ENCODE measurements at places on chromosomes 1 and 21.
A peak's percentile ranks its signal among the peaks of the same experiment; 100 is the strongest.

- no peak for DNase-seq
Observed at GRCh38 chr1:7303554-7304317, 467.4 kb upstream of the VAMP3 start.

- no peak for DNase-seq
Observed at GRCh38 chr21:44779417-44780136, 22.0 kb downstream of the UBE2G2 start.

DNA sequence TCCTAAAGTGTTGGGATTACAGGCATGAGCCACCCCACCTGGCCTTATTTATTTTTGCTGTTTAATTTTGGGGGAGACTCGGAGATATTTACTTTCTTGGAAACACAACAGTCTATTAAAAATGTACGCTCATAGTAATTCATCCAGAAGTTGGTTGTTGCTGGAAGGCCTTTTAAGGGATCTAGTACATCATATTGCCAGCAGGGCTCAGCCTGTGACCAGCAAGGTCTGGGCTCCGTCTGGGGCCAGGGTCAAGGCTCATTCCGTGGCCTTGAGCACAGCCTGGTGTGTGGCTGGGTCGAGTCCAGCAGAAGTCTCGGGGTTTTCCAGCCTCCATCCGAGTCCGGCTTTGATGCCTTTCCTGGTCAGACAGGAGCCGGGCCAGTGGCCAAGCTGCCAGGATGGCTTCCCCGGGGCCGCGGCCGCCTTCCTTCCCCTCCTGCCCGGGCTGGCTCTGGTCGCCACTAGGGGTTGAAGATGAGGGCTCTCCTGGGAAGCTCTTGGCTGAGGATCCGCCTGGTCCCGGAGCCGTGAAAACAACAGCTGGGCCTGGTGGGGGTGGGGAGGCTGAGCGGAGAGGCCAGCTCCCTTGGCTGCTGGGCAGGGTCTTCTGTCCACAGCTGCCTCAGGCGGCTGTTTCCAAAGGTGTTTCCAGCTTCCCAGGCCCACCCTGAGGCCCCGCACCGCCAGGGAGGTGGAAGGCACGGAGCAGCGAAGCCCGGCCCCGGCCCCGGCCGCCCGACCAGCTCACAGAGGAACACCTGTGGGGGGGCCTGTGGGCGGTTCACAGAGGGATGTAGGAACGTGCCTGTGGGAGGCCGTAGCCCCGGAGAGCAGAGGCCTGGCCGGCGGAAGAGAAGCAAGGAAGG lies 5.1 kb upstream of the VWA1 start:
- DNase-seq, result peak; percentile 50

DNA sequence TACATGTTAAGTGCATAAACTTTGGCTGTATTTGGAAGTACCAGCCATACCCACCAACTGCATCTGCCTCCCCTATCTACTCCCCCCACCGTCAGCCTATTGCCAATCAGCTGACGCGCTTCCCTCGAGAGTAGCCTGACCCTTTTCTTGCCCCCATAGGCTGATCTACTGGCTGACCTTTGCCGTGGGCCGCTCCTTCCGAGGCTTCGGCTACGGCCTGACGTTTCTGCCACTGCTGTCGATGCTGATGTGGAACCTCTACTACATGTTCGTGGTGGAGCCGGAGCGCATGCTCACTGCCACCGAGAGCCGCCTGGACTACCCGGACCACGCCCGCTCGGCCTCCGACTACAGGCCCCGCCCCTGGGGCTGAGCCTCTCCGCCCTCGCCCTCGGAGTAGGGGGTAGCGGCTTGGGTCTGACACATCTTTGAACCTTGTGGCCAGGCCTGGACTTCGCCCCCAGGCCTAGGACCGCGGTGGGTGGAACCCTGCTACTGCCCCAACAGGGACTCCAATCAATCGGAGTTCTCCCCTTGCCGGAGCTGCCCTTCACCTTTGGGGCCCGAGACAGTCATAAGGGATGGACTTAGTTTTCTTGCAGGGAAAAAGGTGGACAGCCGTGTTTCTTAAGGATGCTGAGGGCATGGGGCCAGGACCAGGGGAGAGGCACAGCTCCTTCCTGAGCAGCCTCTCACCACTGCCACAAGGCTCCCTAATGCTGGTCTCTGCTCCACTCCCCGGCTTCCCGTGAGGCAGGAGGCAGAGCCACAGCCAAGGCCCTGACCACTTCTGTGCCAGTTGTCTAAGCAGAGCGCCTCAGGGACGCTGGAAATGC lies 4.0 kb downstream of the GLMP start:
- DNase-seq, result peak; percentile 72

DNA sequence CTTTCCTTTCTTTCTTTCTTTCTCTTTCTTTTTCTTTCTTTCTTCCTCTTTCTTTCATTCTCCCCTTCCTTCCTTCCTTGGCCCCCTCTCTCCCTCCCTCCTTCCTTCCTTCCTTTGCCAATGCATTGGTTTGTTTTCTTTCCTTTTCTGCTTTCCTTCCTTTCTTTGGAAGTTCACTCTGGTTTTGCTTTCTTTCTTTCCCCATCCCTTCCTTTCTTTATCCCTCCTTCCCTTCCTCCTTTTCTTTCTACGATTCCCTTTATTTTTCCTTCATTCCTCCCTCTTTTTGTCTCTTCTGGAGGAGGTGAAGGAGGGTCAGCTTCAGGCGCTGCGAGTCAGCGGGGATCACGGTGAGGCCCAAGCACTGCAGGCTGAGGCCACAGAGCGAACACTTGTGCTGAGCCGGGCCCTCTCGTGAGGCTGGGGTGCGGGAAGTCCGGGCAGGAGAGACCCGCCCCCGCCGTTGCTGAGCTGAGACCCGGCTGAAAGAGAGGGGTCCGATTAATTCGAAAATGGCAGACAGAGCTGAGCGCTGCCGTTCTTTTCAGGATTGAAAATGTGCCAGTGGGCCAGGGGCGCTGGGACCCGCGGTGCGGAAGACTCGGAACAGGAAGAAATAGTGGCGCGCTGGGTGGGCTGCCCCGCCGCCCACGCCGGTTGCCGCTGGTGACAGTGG lies 1.5 kb downstream of the SIM2 start:
- no peak for DNase-seq

GRCh38 chr1:208146650-208147049 lies 97.5 kb downstream of the PLXNA2 start:
- no peak for DNase-seq

DNA sequence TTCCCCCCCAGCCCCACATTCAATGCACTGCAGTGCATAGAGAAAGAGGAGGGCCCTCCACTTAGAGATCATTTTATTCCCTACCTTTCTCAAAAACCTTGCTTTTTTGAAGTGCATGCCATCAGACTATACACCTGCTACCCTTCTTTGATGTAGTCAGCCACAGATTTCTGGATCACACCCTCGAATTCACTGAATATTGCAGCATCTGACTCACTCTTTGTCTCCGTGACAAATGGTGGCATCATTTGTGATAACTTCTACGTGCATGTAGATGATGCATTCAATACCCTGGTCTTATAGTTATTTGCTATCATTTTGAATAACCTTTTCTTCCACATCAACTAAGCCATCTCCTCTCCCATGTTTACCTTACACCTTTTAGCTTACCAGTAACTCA lies 310.3 kb upstream of the SGIP1 start:
- DNase-seq, result no peak

DNA sequence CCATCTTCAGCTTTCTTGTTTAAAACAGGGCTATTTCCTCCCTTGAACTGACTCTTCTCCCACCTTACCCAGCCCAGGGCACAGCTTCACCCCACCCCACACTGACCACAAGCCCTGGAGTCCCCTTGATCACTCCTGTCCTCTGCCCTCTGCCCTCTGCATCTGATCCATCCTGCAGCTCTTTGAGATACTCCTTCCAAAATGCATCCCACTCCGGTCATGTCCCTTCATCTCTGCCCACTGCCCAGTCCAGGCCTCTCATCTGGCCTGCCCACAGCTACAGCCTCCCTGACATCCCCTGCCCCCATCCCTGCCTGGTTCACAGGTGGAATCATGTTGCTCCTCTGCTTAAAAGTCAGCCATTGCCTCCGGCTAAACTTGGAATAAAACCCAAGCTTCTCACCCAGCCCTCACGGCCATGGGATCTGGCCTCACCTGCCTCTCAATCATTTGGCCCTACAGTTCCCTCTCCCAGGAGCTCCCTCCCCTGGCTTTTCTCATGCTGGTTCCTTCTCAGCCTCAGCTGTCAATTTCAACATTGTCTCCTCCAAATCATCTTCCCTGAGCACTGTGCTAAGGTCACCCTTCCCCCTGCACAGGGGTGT lies 202.0 kb downstream of the MATN1 start:
- DNase-seq, result no peak

DNA sequence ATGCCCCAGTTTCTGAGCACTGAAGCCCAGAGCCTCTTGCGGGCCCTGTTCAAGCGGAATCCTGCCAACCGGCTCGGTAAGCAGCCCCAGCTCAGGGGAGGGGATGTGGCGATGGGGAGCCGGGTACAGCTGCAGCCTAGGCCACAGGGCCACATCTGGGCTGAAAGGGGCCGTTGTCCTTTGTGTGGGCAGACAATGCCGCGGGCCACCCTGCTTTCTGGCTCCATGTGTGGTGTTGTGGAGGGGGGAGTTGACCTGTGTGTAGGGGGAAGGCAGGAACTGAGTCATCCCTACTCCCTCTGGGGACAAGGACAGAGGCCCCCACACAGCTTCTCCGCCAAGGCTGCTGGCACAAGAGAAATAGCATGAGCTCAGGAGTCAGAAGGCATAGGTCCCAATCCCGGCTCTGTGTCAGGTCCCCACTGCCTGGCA lies 26.0 kb downstream of the RPS6KA1 start:
- no peak for DNase-seq

GRCh38 chr1:29122682-29123052 lies 1.0 kb downstream of the TMEM200B start:
- peak; percentile 67 for DNase-seq

DNA sequence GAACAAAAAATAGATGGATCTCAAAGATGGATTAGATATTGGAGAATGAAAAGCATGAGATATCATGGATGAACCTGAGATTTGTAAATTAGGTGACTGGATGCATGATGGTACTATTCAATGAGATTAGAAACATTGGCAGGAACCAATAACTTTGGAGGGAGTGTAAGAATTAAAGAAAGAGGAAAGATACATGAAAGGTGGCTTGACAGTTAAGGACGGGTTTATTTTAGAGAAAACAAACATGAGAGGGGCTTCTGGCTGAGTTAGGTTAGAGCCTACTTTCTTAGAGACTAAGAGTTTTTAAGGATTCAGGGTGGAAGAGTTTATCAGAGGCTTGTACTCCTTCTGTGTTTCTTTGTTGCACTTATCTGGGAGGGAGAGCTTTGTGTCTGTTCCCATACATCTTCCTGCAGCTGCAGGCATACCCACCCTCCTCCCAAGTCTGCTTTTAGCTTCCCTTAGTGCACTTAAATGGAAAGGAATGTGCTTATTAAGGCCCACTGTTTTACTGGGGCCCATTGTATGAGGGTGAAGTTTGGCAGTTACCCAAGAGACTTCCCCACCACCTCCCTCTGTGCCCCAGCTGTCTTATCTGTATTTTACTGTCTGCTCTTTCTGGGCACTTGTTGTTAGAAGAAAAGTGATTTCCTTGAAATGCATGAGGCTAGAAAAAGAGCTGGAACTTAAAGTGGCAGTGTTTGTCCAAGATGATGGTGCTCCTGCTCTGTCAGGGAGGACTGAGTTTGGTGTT lies 26.1 kb upstream of the CR2 start:
- no peak for DNase-seq

All from IMR-90 (cell line).